ENCODE measurements at places on chromosomes 1 and 21.

GRCh38 chr1:186682736-186683135, 2.5 kb upstream of the PTGS2 start:
- no peak for DNase-seq

DNA sequence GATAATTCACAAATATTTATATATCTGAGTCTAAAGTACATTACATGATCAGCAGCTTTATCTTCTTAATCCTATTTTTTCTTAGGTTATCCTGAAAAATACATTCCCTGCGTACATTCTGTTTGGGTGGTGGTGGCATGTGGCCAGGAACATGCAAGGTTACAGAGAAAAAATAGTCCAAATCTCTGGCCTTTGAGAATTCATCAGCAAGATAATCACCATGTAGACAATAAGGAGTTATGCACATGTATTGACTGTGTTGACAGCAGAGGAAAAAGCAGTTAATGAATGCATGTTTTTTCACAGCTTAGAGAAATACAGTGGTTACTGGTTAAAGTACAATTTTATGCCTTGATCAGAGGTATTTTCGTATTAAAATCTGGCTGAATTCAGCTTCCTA, 49.0 kb downstream of the ABCA4 start:
- DNase-seq = no peak

- no peak for DNase-seq
Measured at GRCh38 chr1:219797009-219797408, 131.3 kb downstream of the SLC30A10 start.

GRCh38 chr1:227886993-227887696, 60.6 kb downstream of the WNT9A start:
- DNase-seq = no peak

DNA sequence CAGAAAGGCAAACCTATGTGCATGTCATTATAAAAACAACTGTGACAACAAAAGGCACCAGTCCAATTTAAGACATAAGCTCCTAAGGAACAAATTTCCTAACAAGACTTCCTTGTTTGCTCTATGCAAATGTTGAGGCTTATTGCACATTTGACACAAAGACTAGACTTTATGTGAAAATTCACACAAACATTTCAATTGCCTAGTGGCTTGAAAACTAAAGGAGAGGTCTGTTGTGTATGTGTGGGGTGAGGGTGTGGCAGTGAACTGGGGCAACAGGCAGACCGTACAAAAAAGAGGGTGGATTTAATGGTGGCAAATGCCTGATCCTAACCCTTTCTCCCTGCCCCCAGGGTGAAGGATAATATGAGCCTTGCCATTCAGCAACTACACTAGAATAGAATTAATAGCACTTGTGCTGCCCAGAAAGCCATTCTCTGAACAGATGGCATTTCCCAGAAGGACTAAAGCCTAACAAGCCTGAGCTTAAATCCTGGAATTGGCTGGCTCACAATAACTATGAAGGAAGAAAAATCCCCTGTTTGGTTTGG, 73.9 kb downstream of the GLUL start:
- DNase-seq = no peak

GRCh38 chr1:185388815-185389214, 71.8 kb upstream of the IVNS1ABP start:
- no peak for DNase-seq

DNA sequence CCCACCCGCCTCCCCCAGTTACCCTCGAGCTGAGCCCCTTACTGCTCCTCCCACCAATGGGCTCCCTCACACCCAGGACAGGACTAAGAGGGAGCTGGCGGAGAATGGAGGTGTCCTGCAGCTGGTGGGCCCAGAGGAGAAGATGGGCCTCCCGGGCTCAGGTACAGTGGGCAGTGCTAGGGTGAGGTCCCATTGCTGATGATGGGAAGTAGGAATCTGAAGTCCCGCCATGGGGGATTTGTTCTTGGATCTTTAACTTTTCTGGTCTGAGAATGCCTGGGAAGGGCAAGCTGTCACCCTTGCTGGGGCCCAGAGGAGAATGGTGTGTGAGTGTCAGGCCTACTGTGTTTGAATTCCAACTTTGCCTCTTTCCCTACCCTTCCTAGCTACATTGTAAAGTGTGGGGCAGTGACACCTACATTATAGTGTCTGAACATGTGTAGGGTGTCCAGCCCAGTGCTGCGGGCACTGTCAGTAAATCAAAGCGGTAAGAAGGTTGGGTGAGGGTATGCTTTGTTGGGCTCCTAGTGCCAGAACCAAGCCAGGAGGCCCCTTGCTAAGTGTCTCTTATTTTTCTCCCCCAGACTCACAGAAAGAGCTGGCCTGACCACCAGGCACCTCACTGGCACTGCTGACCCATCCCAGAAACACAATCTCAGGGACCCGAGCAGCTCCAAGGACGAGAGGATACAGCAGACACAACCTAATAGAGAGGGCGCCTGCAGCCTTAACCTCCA, 44.7 kb downstream of the YARS1 start:
- DNase-seq = no peak

DNA sequence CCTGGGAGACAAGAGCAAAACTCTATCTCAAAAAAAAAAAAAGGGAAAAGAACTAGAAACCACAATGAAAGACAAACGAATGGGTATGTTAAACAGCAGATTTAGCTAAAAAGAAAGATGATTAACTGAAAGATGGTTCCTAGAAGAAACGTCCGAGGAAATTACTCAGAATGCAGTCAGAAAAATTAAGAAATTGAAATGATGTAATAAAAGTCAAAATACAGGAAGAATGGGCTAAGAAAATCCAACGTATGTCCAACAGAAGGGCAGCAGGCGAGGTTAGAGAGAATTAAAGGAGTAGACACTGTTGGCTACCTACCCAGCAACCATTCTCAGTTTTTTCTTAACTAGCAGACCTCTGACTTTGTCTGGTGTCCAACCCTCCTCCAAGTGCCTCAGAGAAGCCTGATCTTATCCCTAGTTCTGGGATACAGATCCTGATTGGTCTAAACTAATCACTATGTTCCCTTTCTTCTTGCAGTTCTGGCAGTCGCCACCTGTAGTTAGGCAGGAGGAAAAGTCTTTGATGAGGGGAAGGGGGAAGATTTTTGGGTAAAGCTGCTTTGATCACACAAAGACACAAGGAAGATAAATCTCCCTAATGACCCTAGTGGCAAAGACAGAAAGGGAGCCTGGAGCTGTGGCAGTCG, 25.7 kb downstream of the GPR161 start:
- DNase-seq = no peak

DNA sequence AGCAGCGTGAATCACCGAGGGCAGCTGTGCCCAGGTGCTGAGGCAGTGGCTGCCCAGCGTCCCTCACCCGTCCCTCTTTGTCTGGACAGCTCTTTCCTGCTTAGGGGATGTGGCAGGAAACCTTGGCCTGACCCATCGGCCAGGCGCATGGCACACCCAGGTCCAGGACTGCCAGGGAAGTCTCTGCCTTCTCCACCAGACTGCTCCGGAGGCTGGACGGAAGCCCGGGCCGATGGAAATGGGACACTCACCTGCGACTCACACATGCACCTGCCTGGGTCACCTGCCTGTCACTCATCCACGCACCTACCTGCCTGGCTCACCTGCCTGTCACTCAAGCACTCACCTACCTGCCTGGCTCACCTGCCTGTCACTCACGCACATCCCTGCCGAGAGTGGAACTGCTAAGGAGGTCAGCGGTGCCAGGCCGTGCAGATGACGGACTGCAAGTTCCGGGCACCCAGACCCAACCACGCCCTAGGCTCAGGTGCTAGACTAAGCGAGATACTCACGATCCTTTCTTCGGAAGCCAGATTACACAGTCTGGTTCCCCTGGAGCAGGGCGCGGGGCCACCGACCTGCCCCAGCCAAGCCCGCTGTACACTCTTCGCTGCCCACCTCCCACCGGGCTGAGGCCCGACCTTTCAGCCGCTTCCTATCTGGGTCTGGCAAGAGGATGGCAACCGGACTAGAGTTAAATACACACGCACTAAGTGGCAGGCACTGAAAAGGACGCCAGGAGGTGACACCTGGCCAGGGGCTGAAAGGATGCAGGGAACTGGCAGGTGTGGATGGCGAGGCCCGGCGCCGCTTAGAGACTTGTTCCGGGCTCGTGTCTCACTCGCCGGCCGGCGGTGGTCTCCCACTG, 1.1 kb downstream of the UBE2J2 start:
- peak; percentile 31 for DNase-seq
